ENCODE measurements at places on chromosomes 16 and 17.
A peak's percentile ranks its signal among the peaks of the same experiment; 100 is the strongest.

GRCh38 chr17:80793421-80793820 lies 198.2 kb upstream of the CHMP6 start:
- peak; percentile 49 for DNase-seq

DNA sequence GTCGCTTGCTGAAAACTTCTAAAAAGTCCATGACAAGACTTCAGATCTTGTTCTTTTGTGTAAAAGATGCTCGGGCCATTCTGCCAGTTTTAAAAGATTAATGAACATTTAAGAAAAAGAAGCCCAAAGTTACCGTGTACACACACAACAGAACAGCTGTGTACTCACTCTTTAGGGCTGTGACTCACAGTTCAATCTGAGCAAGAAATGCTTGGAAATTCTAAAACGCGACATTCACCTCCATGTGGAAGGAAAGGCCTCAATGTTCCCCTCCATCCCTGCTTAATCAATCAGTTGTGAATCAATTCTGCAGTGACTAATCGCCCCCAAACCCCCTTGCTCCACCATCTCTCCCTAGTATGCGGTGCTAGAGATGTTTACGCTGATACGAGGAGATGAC lies 609.9 kb upstream of the SALL1 start:
- no peak for DNase-seq

GRCh38 chr17:80191865-80192661 lies 22.2 kb downstream of the CARD14 start:
- peak; percentile 71 for DNase-seq

DNA sequence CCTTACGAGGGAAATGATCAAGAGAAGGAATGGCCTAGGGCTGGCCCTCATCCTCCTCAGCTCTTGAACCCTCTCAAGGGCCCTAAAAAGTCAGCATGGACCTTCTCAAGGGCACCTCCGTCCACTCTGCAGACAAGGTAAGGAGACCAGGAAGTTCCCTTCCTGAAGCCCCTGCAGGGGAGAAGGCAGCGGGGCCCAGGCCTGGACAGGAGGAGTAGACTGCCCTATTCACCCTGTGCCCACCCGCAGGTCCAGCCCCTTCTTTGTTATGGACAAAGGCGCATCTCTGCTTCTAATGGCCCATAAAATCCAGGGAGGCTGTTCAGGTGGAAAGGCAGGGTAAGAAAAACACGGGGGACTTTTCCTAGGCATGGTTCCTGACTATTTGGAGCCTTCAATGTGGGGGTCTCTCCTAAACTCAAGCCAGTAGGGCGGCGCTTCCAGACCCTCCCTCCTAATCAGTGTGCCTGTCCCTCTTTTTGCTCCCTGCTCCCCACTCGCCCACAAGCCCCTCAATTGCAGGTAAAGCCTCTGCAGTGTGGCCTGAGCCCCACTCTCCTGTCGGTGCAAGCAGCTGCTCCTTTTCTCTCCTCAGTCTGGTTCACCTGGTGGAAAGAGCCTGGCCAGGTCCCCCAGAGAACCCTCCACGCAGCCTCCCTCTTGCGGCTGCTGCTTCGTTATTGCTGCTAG lies 28.2 kb downstream of the AXIN2 start:
- peak; percentile 48 for DNase-seq

DNA sequence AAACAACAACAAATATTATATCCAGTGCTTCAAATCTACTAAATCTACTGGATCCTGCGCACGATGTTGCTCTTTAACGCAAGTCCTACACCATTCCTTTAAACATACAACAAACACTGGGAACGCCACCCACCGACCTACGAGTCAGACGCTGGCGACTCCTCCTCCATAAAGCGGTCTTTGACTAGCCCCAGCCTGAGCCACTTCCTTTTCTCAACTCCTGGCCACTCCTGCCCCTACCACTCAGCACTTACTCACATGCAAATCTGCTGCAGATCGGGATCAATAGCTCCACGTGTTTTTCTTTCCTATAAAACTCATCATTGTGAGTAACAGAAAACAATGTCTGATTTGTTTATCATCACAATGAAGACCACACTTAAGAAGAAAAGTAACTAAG lies 32.8 kb upstream of the MNT start:
- DNase-seq, result no peak

GRCh38 chr17:1898332-1898731 lies 68.5 kb downstream of the RPA1 start:
- DNase-seq, result peak; percentile 74
